ENCODE measurements at places on chromosomes 1 and 21. TPM values are rescaled to one million over a fixed set of nuclear protein-coding genes. Genes with fewer than 3 reads are reported as not detected.

NBPF20 gene
- 0.68 TPM for total RNA-seq

PLPP3 gene
- 36.8 TPM for total RNA-seq

S100A7A gene
- total RNA-seq = not detected

OR6P1 gene
- total RNA-seq = not detected

S100A12 gene
- 1.7 TPM for total RNA-seq

Measured in psoas muscle (tissue), 8 donors.